ENCODE measurements at places on chromosomes 6 and 20. TPM values are rescaled to one million over a fixed set of nuclear protein-coding genes. Genes with fewer than 3 reads are reported as not detected.
A peak's percentile ranks its signal among the peaks of the same experiment; 100 is the strongest.

- DNase-seq, result no peak
- no peak overlapping the region for H3K4me3 ChIP-seq
- H3K36me3 ChIP-seq, result no peaks in the 10 kb centered on the region
- H3K4me1 ChIP-seq, result no peaks in the 10 kb centered on the region
Measured at GRCh38 chr6:54134935-54135334, 23.7 kb downstream of the MLIP start.

PLG gene
- total RNA-seq, result not detected

- H3K27me3 ChIP-seq, result no peaks in the 10 kb centered on the region
- no peak for DNase-seq
- H3K4me1 ChIP-seq, result no peaks in the 10 kb centered on the region
Measured at GRCh38 chr20:51169813-51170212, 146.9 kb upstream of the KCNG1 start.

- no peak for DNase-seq
- no peaks in the 10 kb centered on the region for H3K27me3 ChIP-seq
- H3K36me3 ChIP-seq, result peaks cover 64% of the 10 kb centered on the region
- H3K27ac ChIP-seq, result peak overlapping the region; percentile 44
- H3K4me1 ChIP-seq, result no peaks in the 10 kb centered on the region
- H3K4me3 ChIP-seq, result no peak overlapping the region
Measured at GRCh38 chr6:148530976-148531375, 188.3 kb downstream of the SASH1 start.

RFX6 gene
- total RNA-seq, result not detected

DNA sequence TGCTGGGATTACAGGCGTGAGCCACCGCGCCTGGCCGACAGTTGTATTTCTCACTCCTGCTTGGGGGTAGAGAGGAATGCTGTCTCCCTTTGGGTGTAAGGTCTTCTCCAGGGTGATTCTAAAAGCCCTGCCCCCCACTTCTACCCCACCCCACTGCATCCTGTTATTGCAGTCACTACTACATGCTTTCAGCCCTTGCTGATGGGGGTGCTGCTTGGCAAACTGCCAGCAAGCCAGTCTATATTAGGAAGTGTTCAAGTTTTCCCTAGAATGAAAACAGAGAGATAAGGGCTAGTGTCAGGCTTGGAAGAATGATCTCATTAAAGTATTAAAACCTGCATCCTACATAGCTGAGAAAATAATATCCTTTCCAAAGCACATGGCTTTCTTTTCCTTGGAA is 31.3 kb downstream of the TTI1 start:
- H3K36me3 ChIP-seq, result peaks cover 22% of the 10 kb centered on the region
- no peak overlapping the region for H3K4me3 ChIP-seq
- DNase-seq, result no peak
- H3K27ac ChIP-seq, result no peak overlapping the region

POPDC3 gene
- total RNA-seq, result 0.33 TPM

DNA sequence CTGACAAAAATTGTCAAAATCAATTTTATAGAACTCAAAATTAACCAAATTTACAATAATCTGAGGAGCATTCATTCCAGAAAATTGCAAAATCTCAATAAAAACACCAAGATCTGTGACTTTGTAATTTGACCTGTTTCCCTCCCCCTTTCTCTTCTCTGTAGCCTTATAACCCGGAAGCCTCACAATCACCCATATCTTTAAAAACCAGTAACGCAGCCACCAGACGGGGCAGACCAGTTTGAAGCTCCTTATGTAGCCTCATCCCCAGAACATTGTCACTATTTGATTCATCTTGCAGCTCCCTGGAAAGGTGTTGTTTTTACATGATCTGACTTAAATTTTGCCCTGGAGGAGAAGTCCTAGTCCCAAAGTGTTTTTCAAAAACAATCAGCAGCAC is 27.5 kb upstream of the TGM6 start:
- H3K36me3 ChIP-seq, result no peaks in the 10 kb centered on the region
- DNase-seq, result no peak
- no peaks in the 10 kb centered on the region for H3K4me1 ChIP-seq
- no peak overlapping the region for H3K27ac ChIP-seq
- no peaks in the 10 kb centered on the region for H3K27me3 ChIP-seq

- H3K27me3 ChIP-seq, result no peaks in the 10 kb centered on the region
- DNase-seq, result no peak
- no peak overlapping the region for H3K4me3 ChIP-seq
- H3K4me1 ChIP-seq, result peaks cover under 1% of the 10 kb centered on the region
Measured at GRCh38 chr6:56399672-56400263, 152.4 kb upstream of the COL21A1 start.
